NCI-H1092 treated with DMSO at 0.1 percent for 48 hours (cell line): ENCODE measurements at places on chromosomes 11 and 22.
A peak's percentile ranks its signal among the peaks of the same experiment; 100 is the strongest.

- DNase-seq: no peak
These were observed 139.5 kb upstream of the CADM1 start for GRCh38 chr11:115643549-115644270.

- DNase-seq: no peak
These were observed 104.9 kb downstream of the ADAMTS15 start for GRCh38 chr11:130553306-130553705.

DNA sequence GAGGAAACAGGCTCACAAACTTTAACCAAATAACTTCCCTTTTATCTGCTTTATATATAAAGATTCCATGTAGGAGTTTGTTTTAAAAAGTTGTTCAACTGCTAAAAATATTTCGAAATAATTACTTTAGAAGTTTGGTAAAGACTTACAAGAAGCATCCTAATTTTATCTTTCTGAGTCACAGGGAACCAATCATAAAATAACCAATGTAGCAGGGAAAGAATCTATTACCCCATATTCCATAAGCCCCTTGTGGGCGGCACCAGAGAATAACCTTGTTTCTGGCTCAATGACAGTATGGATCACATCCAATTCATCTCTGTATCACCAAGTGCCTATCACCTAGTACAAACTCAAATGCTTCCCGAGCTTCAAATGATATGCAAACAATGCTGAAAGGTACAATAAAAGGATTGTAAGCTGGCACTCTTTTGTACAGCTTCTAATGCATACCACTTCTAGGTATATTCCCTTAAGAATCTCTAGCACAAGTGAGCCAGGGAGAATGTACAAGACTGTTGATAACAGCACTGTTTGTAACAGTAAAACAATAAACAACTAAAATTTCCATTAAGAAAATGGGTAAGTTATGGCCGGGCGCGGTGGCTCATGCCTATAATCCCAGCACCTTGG, 158.4 kb downstream of the ATG16L2 start:
- no peak for DNase-seq

GRCh38 chr11:62035293-62035692, 67.9 kb upstream of the FTH1 start:
- DNase-seq: no peak

GRCh38 chr22:44898236-44898635, 111.6 kb downstream of the PHF21B start:
- DNase-seq: no peak

DNA sequence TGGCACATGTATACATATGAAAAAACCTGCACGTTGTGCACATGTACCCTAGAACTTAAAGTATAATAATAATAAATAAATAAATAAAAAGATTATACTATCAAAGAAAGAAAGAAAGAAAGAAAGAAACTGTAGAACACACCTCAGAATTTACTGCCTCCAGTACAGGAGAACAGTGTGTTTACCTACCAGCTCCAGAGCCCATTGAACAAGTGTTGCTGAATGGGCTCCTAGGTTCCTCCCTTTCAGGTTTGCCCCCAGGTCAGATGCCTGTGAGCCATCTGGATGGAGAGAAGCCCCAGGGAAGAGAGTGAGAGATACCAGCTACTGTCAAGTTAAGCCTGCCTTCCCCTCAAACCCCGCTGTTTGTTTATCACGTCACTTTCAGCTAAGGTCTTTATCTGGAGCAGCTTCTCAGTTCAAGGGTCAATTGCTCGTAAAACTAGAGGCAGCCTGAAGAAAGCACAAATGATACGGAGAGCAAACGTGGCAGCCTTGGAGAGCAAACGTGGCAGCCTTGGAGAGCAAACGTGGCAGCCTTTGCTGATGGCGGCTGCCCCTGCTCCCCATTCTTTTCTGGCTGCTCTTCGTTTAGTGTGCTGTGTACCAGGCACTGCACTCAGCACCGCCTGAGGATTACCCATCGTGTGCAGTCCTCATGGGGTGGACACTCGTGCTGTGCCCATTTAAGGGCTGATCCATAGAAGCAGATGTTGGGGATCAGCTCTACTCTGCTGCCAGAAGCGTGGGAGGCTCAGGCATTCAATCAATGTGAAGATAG, 111.7 kb downstream of the ADAMTS15 start:
- no peak for DNase-seq

GRCh38 chr11:36724742-36725385, 126.8 kb upstream of the RAG2 start:
- no peak for DNase-seq

GRCh38 chr11:67400942-67401494, 640 bp downstream of the PPP1CA start:
- no peak for DNase-seq

- DNase-seq: no peak
These were observed 1007.0 kb downstream of the BRD1 start for GRCh38 chr22:48820481-48821345.

GRCh38 chr11:72815110-72815618, 953 bp downstream of the ATG16L2 start:
- no peak for DNase-seq

DNA sequence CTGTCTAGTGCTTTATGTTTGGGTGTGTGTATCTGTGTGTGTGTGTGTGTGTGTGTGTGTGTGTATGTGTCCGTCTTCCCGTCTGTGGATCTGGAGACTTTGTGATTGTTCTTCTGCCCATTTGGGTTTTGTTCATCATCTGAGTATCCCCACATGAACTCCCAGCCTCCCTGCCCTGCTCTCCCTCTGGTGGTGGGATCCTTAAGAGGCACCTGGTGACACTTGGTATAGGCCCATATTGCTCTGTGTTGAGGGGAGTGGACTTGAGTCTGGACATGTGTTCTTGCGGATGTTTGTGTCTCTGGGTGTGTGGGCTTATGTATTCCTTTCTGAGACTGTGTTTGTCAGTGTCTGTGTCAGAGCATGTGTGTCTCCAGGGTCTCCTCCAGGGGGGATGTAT, 15.3 kb downstream of the RCOR2 start:
- DNase-seq: no peak

DNA sequence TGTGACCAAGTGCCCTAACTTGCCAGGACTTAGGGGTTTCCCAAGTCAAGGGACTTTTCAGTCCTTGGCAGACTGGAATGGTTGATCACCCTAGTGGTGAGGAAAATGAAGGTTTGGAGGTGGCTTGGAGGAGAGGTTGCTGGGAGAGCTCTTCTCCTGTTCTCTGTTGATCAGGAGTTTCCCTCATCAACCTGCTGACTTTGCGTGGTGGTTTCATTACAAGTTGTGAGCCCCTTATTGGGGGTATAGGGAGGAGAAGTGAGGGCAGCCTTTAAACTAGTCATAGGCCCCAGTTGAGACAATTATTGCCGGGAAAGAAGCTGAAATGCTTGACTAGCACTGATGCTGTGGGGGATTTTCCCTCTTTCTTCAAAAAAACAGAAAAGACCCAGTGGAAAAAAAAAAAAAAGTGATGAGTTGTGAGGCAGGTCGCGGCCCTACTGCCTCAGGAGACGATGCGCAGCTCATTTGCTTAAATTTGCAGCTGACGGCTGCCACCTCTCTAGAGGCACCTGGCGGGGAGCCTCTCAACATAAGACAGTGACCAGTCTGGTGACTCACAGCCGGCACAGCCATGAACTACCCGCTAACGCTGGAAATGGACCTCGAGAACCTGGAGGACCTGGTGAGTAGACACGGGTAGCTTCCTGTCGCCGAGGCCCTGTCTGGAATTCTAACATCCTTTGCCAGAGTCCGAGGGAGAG, at the start of gene CXCR5:
TSS of gene CXCR5 (plus strand) at position 525 of the 704 bp plus-strand sequence. CDS start at position 575, 50 bp downstream.
- no peak for DNase-seq

- no peak for DNase-seq
These were observed 63.1 kb downstream of the SOX6 start for GRCh38 chr11:16293204-16293681.

DNA sequence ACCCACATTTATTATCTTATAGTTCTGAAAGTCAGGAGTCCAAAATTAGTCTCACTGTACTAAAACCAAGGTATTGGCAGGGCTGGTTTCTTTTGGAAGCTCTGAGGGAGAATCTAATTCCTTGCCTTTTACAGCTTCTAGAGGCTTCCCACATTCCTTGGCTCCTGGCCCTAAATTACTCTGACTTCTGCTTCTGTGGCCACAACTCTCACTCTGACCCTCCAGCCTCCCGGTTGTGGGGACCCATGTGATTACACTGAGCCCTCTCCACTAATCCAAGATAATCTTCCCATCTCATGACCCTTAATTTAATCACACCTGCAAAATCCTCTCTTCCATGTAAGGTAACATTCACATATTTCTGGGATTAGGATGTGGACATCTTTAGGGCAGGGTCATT, 110.9 kb downstream of the ARL14EP start:
- DNase-seq: no peak

DNA sequence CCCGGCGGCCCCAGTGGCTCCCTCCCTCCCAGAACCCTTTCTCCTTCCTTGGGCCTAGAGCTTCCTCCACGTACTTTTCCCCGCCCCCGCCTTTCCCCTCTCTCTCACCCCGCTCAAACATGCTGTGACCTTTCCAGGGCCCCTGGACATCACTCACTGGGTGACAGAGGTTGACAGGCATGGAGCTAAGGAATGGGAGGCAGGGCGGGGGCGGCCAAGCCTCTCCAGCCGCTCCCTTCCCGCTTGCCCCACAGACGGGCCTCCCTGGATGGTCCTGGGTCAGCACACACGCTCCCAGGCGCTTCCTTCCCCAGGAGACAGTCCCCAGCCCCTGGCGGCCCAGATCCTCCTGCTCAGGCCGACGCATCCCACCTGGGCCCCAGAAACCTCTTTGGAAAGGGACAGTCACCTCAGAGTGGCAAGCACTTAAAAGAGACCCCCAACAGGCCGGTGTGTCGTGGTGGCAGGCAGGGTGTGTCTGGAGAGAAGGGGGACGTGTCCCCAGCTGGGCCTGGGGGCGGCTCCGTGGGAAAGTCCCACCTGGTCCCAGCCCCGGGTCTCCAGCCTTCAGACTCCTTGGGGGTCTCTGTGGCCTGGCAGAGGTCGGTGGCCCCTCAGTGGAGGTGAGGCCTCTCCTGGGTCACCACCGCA, 8.8 kb downstream of the H19 start:
- DNase-seq: no peak

- DNase-seq: no peak
These were observed 51.9 kb downstream of the SLC1A2 start for GRCh38 chr11:35367491-35367890.

GRCh38 chr22:19115628-19116027, 6.6 kb downstream of the DGCR2 start:
- DNase-seq: no peak

- no peak for DNase-seq
These were observed 12.7 kb downstream of the BTG4 start for GRCh38 chr11:111499483-111499882.

DNA sequence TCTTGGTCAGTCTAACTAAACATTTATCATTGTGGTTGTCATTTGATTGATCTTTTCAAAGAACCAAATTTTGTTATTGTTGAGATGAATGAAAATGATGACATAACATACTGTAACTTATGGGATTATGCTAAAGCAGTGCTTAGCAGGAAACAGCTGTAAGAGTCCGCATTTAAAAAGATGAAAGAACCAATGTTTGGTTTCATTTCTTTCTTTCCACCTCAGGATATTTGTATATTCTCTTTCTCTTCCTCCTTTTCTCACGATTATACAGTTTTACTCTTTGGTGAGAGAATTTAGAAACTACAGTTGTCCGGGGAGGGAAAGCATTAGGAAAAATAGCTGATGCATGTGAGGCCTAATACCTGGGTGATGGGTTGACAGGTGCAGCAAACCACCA, 23.1 kb downstream of the PIH1D2 start:
- no peak for DNase-seq

GRCh38 chr11:13465909-13466371, 2.9 kb upstream of the BTBD10 start:
- peak; percentile 55 for DNase-seq

GRCh38 chr11:7630002-7630401, 43.3 kb downstream of the CYB5R2 start:
- no peak for DNase-seq

DNA sequence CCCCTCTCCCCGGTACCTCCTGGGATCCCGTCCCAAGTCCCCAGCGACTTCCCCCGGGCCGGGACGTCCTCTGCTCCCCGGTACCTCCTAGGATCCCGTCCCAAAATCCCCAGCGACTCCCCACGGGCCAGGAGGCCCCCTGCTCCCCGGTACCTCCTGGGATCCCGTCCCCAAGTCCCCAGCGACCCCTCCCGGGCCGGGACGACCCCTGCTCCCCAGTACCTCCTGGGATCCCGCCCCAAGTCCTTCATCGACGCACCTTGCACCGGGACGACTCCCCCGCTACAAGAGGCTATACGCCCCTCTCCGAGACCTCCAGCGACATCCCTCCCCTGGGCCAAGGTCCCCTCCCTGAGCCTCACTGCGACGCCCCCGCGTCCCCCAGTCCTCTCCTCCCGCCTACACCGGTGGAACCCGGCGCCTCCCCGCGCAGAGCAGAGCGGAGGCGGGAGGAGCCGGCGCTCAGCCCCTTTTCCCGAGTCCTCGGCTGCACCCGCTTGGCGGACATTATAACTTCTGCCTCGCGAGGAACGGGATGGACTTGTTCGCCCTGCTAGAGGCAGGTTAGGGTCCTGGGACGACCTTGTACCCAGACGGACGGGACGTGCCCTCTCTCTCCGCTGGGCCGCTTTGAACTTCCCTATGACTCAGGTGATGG, 912 bp downstream of the KREMEN1 start:
- DNase-seq: no peak

- DNase-seq: no peak
These were observed 1.1 kb upstream of the APLP2 start for GRCh38 chr11:130068546-130068985.

- no peak for DNase-seq
These were observed 44.3 kb upstream of the TTC12 start for GRCh38 chr11:113270080-113270479.

DNA sequence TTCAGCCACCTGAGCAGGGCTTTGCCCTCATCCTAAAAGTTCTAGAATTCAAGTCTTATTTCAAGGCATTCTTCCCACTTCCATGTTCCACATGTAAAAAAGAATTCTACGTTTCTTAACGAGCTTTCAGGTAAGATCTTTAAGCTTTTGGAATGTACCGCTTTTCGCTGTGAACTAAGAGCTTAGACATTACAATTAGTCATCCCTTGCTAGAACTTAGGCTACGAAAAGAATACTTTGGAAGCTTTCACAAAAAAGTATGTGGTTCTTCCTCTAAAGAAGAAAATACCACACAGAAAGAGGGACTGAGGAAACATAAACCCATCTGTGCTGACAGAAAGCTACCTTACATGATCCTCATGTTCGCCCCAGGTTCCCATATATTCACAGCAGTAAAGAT, 1.9 kb downstream of the NUMA1 start:
- no peak for DNase-seq

GRCh38 chr22:27094633-27095308, 437.4 kb downstream of the MIAT start:
- DNase-seq: no peak

DNA sequence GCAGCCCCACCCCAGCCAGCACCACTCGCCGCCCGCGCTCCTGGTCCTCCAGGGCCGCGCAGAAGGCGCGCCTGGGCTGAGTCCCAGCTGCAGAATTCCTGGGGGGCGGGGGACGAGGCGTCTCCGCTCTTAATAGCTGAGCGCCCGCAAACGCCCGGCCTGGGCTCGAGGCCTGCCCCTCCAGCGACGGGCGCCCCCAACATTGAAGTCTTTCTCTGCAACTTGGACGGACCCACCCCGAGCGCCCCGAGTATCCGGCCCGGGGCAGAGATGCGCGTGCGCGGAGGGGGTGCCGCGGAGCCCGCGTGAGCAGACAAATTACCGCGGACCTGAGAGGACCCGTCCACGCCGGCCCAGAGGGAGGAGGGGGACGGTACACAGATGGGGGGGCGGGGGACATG, 6.7 kb upstream of the SYT7 start:
- DNase-seq: no peak
